NCI-H446 treated with DMSO at 0.1 percent for 48 hours (cell line): ENCODE measurements at places on chromosomes 1 and 21.

- DNase-seq, result no peak
Measured at GRCh38 chr1:232248276-232248820, 381.6 kb downstream of the SIPA1L2 start.

GRCh38 chr21:37557261-37557950, 190.8 kb downstream of the DYRK1A start:
- DNase-seq, result no peak

- no peak for DNase-seq
Measured at GRCh38 chr1:59994302-59995198, 68.0 kb upstream of the CYP2J2 start.

DNA sequence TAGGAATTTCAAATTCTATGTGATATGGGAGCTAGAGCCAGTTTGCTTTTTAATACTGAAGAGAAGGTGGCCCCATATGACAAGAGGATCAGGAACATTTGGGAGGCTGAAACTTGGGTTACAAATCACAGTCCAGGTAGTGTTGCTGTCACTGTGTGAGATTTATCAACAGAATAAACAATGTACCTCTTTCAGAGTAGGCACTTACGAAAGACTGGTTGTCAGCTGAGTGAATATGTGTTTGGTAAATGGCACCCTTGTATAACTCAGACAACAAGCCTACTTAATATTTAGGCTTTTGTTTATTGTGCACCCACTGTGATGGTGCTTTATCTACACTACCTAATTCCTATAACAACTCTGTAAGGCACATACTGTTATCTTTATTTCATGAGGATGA, 7.4 kb upstream of the HAO2 start:
- DNase-seq, result no peak
